ENCODE measurements at places on chromosomes 3 and 15.

DNA sequence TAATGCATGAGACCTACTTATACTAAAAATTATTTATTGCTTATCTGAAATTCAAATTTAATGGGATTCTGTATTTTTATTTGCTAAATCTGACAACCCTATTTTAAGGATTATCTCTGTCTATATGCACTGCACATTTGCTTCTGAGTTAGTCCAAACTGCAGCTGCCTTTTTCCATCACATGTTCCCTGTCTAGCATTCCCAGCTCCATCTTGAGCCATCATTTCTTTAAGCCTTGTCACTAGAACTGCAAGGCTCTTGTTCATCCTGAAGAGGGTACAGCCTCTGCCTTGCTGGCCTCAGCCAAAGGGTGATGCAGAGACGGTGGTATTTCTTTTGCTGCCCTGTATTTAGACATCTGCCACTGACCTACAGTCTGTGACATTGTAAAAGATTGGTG, 125.8 kb upstream of the STT3B start:
- DNase-seq: no peak

DNA sequence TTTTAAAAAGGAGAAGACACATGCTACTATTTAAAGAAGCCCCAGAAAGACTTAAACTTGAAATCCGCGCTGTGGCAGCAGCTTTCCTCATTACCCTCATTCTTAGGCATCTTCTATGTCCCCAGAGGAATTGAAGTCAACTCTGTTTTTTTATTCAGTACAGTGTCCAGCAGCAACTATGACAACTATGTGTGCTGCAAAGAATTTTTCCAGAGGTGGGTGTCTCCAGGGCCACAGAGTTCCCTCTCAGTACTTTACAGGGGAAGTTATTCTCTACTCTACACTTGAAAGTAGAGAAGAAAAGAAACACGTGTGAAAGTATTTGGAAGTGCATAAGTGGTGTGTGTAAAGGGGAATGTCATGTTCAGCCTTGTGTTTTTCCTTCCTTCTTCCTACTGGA, 32.0 kb downstream of the GATM start:
- DNase-seq: no peak

DNA sequence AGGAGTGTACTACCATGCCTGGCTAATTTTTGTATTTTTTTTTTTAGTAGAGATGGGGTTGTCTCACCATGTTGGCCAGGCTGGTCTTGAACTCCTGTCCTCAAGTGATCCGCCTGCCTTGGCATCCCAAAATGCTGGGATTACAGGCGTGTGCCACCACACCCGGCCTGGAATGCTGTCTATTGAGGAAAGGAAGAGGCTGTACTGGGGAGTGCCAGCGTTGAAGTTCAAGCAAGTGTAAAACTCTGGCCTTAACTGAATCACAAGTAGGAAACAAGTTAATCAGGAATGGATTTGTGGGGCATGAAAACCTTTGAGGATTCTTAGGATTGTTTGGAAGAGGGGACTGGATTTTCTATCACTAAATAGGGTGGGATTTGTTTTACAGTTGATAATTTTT, 1.4 kb upstream of the SENP2 start:
- DNase-seq: no peak

- DNase-seq: no peak
Measured at GRCh38 chr15:67185621-67186225, 68.7 kb downstream of the AAGAB start.

- peak; percentile 52 for DNase-seq
Measured at GRCh38 chr3:63908081-63908736, 4.0 kb downstream of the SCAANT1 start.

GRCh38 chr15:90957791-90958190, 3.1 kb downstream of the RCCD1 start:
- no peak for DNase-seq

- DNase-seq: no peak
Measured at GRCh38 chr15:51038974-51039319, 55.8 kb downstream of the TNFAIP8L3 start.

DNA sequence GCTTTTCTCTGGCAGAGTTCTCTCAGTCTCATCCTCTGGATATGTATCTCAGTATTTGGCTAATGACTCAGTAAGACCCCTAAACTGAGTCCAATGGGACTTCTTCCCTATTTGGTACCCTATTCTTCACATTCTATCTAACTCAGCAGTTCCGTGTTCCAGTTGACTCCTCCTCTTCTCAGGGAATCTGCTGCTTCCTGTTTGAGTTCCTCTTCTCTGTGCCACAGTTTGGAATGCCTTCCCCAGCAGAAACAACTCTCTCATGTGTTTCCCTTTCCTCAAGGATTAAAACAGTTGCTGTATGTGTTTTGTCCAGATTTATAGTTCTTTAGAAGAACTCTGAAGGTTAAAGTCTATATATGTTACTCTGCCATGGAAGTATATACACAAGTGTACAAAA, 344.0 kb upstream of the RARB start:
- no peak for DNase-seq

- no peak for DNase-seq
Measured at GRCh38 chr15:22871481-22872086, 33.1 kb downstream of the NIPA2 start.

DNA sequence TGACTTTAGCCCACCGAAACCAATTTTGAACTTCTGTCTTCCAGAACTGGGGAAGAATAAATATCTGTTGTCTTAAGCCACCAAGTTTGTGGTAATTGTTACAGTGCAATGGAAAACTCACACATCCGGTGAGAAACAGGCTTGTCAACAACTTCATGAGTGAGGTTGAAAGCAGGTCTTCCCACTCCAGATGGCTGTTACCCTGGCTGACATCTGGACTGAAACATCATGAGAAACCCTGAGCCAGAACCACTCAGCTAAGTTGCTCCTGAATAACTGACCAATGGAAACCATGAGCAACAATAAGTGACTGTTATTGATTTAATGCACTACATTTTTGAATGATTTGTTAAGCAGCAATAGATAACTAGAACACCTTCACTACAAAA, 10.3 kb downstream of the ACSBG1 start:
- DNase-seq: no peak

DNA sequence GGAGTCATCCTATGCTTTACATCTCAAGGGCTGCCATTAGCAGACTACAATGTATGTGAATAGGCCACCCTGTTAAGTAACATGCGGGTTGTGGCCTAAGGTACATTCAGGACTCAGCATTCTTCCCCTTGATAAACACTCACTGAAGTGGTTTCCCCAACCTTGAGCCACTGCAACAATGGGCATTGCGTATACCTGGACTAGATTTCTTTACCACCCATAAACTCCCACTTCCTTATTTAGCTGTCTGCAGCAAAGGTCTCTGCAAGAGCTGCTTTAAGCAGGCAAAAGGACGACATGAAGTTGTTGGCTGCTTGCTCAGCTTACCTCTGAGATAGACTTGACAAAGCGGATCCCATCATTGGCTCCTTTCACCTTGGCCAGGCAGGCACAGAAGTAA, 16.2 kb downstream of the FYCO1 start:
- no peak for DNase-seq

DNA sequence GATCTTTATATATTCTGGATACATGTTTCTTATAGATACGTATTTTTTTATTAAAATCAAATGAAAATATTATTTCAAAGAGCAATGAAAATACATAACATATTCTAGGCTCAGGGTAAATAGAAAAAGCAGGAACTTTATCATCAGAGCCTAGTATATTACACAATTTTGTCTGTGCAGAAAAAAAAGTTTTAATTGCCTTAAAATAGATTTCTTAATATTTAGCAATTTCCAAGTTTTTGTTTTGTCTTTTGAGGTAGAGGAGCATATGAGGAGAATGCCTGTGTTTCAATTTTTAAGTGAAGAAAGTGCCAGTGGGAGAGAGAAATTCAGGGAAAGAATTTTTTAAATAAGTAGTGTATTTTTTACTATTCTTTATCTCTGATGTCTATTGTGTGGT, 10.5 kb downstream of the CAPN7 start:
- no peak for DNase-seq

DNA sequence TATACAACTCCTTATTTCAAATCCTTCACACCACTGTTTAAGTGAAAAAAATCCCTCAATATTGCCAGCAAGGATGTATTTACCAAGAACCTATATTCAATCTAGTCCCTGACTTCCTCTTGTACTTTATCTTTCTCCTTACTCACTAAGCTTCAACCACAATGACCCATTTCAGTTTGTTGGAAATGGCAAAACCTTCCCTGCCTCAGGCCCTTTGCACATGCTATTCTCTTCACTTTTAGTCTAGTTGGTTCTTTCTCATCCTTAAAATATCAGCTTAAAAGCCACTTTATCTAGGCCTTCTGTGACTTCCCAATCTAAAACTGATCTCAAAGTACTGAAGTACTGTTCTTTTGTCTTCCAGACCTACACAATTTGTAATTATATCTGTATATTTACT, 81.3 kb upstream of the ACTC1 start:
- DNase-seq: no peak

DNA sequence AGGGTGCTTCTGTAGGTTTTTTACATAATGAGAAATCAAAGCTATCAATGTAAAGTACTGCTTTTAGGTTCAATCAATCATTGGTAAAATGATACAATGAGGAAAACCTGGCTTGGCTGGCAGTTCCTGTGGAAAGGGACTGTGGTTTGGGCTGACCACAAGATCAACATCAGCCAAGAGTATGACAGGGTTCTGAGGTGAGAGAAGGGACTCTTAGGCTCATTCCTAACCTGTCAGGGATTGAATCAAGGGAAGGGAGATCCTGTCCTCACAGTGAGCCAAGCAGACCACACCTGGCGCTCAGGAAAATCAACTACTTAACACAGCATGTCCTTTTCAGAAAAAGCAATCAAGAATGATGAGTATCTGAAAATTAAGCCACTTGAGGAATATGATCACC, 111.1 kb downstream of the MAGI1 start:
- no peak for DNase-seq

DNA sequence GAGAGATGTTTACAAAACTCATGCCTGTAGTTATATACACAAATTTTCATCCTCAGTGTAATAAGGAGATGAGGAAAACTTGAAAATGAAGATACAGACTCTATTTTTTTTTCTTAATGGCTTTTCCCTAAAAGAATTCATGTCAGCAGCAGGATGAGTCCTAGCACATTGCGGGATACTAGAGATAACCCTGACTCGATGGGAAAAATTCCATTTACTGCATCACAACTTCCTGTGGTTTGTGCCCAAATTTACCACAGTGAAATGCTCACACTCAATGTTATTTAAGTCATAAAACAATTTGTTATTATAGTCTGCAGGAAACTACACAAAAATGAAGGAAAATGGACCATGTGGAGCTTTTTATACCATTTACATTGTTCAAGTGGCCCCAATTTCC, 581.9 kb upstream of the ZNF717 start:
- DNase-seq: peak; percentile 34

DNA sequence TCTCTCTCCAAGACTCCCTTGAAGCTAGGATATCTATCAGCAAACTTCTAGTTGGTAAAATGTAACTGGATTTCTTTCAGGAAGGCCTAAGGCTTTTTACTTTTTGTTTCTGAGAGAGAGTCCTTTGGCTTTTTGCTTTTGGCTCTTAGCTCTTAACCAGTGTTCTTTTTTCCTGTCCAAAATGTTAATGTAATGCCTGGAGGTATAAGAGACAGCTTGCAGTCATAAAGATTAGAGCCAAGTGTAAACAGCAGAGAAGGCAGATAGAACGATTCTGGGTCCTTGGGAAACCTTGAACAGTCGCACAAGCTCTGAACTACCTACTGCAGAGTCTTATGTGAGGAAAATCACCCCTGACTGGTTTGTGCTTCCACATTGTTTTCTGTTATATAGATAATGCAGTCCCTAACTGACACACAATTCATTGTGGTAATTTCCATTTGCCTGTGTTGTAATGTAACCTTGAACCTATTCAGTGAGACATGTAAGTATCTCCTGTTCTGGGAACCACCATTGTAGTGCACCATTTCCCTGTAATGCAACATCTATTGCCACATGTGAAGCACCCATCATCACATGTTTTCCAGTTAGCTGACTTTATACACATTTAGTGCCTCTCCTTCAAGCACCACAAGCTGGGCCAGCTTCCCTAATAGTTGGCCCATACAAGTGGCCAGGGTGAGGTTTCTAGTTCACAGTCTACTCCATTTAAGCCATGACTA, 1311.9 kb downstream of the ROBO1 start:
- no peak for DNase-seq

DNA sequence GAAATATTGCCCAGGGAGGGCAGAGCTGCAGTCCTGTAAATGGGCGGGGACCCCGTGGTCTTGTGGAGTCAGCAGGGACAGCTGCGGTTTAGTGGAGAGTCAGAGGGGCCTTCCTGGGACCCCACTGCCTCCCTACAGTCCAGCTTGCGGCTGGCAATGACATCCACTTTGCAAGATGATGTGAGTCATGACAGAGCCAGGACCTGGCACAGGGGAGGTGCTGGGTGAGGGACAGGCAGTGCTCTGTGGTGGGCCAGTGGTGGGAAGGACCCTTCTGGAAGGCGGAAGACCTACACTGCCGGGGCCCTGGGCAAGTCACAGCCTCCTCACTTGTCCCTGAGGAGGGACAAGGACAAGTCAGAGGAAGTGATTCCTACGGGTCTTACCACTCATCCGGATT, 17.8 kb downstream of the APBA2 start:
- no peak for DNase-seq

GRCh38 chr3:57757642-57758297, 1.7 kb downstream of the SLMAP start:
- peak; percentile 22 for DNase-seq

- DNase-seq: peak; percentile 87
Measured at GRCh38 chr3:102129760-102130608, 280.7 kb downstream of the NFKBIZ start.

DNA sequence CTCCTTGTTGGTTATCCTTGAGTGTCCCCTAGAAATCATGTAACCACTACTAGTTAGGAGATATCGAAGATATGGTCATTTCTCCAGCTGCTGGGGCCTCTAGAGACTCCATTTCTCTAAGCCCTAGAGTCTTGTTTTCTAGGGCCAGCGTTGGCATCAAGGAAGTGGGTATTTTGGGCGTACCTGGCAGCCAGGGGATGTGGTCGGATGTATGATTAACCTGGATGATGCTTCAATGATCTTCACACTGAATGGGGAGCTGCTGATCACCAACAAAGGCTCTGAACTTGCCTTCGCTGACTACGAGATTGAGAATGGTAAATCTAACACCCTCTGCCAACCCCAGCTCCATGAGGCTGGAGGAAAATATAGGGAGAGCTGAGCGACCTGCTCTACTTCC, 325.5 kb downstream of the RYR3 start:
- DNase-seq: no peak

DNA sequence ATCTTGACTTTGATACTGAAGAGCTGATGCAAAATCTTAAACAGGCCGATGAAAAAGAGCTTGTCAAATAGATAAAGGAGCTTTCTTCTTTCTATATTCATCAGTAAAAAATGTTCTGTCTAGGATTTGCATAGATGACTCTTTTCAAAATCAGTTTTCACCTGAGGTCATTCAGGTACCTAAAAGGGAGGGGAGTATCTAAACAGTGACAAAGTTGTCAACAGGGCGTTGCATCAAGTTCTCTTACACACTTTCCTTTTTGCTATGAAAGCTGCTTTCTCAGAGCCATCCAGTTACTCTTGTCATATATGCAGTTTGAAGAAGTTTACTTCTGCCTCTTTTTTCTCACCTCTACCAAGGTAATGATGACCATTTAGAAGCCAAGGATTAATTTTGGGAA, 60.0 kb downstream of the AKAP13 start:
- no peak for DNase-seq
